ENCODE measurements at places on chromosomes 1 and 21. TPM values are rescaled to one million over a fixed set of nuclear protein-coding genes. Genes with fewer than 3 reads are reported as not detected.

The KCNJ9 gene
- not detected for total RNA-seq

GRCh38 chr1:147641695-147642592 is 28.4 kb downstream of the ACP6 start:
- H3K36me3 ChIP-seq = no peaks in the 10 kb centered on the region
- peaks cover 7% of the 10 kb centered on the region for H3K4me1 ChIP-seq
- H3K27me3 ChIP-seq = no peaks in the 10 kb centered on the region
- DNase-seq = peak; percentile 45
- no peak overlapping the region for H3K4me3 ChIP-seq

DNA sequence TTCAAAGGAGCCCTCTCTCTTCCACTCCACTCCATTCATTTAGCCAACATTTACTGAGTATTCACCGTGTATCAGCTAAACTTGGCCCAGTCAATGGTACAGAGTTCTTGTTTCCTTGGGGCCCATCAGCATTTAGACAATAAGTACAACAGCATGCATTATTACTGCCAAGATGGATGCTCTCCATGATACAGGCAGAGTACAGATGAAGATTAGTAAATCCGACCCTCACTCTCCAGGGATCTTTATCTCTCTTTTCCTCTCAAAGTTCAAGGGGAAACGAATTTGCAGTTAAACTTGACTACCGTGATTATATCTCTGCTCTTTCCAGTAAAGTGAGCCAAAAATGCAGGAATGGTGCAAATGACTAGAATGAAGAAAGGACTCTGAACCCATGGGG is 184.6 kb upstream of the DUSP10 start:
- H3K27me3 ChIP-seq = no peaks in the 10 kb centered on the region
- no peaks in the 10 kb centered on the region for H3K36me3 ChIP-seq
- peaks cover 4% of the 10 kb centered on the region for H3K4me1 ChIP-seq
- H3K4me3 ChIP-seq = no peak overlapping the region
- DNase-seq = no peak

DNA sequence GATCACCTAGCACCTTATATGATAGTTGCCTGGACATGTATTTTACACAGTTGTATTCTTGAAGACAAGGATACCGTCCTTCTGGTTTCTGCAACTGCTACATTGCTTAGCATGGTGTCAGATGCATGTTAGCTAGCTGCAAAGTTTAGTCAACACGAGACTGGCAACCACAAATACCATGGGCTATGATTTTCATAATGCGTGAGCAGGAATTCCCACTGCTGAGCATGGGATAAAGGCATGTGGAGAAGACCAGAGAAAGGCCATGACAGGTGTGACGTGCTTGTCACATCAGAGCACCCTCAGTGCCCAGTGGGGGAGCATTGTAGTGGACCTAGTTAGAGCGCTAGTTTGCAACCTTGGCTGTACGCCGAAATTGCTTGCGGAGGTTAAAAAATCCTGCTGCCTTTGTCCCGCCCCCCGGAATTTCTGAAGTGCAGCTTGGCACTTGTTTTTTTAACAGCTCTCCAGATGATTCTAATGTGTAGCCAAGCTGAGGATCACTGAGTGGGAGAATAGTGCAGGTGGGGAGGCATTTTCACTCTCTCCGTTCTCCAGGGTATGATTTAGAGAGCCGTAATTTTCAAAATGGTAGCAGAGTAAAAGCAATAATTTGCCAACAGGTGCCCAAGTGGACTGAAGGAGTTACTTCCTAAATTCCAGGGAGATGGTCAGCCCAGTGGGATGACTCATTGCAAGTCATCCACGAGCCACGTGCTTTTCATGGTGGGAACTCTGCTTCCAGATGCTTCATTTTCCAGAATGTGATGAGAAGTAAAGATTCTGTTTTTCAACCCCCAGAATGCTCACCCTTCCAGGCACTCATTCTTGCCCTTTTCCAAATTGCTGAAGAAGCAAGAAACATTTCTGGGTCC is 81.0 kb downstream of the CNIH3 start:
- H3K4me3 ChIP-seq = no peak overlapping the region
- no peaks in the 10 kb centered on the region for H3K36me3 ChIP-seq
- H3K27me3 ChIP-seq = no peaks in the 10 kb centered on the region

The DAB1 gene
- not detected for total RNA-seq

The FCRLB gene
- not detected for total RNA-seq

DNA sequence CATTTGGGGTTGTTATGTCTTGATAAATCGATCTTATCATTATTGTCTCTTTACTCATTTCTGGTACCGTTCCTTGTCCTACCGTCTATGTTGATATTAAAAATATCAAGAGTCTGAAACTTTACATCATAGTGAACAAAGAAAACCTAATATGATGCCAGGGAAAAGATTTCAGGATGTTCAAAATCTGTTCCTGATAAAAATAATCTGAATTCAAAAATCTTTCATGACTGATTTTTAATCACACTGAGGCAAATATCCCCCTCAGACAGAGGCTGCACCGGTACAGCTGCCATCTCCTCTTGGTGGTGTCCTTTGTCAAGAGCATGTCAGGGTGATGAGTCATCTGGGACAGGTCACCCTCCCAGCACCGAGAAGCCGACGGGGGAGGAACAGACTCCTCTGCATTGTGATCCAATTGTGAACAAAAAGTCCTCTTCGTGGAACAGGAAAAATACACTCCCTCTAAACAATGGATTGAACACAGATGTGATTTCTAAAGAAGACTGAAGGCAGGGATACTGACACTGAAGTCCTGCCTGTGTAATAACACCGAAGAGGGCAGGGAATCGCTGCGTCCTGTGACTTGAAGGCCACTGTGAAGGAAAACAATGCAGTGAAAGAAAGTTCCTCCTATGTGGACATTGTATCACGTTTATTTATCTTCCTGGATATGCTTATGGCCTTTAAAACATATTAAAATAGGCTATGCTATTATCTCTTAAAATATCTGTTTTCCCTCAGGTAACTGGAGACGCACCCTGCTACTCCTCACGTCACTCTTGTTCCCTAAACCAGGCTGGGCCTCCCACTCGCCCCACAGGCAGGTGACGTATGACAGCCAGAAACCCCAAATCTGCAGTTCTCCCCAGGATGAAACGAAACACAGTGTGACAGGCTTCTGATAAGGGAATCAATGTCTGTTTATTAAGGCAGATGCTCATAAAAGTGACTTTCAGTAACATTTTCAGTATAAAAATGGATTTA is 4.3 kb upstream of the SPATC1L start:
- no peak overlapping the region for H3K4me3 ChIP-seq
- H3K36me3 ChIP-seq = no peaks in the 10 kb centered on the region
- H3K4me1 ChIP-seq = peaks cover 34% of the 10 kb centered on the region
- H3K27me3 ChIP-seq = no peaks in the 10 kb centered on the region
- H3K27ac ChIP-seq = peak overlapping the region; percentile 90

The PADI6 gene
- total RNA-seq = not detected

DNA sequence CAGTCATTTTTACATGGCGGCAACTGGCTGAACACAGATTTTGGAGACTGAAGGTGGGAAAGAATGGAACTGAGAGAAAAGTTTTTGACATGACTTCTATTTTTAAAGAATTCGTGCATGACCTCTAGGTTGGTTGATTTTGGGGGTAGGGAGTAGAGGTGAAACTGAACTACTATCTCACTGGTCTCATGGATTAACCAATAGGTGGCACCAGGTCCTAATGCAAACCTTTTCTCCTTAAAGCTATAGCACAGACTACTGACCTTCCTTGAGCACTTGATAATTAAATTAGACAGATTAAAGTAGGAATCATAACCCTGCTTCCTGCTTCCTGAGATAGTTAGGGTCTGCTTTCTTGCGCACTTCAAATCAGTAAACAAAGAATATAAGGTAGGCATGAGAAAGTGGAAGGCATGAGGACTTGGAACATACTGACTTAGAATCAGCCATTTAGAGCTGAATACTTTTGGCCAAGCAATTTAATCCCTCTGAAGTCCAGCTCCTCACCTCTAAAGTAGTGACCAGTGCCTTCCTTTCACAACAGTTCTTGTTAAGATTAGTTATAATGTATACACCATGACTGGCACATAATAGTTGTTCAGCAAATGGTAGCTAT is 206.0 kb downstream of the CENPF start:
- no peak overlapping the region for H3K27ac ChIP-seq
- H3K4me1 ChIP-seq = no peaks in the 10 kb centered on the region
- no peak overlapping the region for H3K4me3 ChIP-seq
- H3K36me3 ChIP-seq = no peaks in the 10 kb centered on the region

- no peaks in the 10 kb centered on the region for H3K27me3 ChIP-seq
- peaks cover 3% of the 10 kb centered on the region for H3K4me1 ChIP-seq
- no peak for DNase-seq
- no peak overlapping the region for H3K4me3 ChIP-seq
- H3K27ac ChIP-seq = no peak overlapping the region
- H3K36me3 ChIP-seq = no peaks in the 10 kb centered on the region
Observed at GRCh38 chr1:94025383-94026340, 95.3 kb downstream of the ABCA4 start.

DNA sequence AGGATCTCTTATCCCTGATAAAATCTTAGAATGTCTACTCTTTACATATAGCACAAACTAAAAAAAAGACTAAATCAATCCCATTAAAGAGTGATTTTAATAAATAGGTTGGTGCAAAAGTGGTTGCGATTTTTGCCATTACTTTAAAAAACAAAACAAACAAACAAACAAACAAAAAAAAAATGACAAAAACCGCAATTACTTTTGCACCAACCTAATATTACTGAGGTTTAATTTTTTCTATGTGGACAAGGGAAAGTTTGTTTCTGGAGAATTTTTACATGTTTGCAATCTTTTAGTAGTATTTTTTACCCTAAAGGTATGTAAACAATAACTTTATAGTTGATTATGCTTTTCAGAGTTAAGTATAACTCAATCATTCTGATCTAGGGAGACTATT is 119.7 kb upstream of the ADAMTS5 start:
- no peaks in the 10 kb centered on the region for H3K27me3 ChIP-seq
- H3K4me3 ChIP-seq = no peak overlapping the region
- no peak overlapping the region for H3K27ac ChIP-seq
- no peaks in the 10 kb centered on the region for H3K36me3 ChIP-seq
- peaks cover 23% of the 10 kb centered on the region for H3K4me1 ChIP-seq
- DNase-seq = no peak

DNA sequence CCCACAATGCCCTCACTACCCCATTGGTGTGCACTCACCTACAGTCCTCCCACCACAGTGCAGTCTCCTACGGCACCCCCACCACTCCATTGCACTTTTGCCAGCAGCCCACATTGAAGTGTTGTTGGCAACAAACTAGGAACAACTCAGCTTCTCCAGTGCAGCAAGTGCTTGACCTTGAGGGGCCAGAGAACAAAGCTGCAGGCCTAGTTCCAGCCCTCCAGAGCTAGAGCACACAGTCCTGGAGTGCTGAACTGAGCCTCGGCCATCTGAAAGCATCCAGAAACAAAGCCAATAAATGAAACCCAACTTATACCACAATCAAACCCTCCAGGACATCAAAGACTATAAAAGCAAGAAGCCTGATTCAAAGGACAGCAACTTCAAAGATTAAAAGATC is 129.9 kb downstream of the C1orf94 start:
- H3K4me1 ChIP-seq = no peaks in the 10 kb centered on the region
- no peak for DNase-seq
- no peak overlapping the region for H3K4me3 ChIP-seq
- no peak overlapping the region for H3K27ac ChIP-seq

DNA sequence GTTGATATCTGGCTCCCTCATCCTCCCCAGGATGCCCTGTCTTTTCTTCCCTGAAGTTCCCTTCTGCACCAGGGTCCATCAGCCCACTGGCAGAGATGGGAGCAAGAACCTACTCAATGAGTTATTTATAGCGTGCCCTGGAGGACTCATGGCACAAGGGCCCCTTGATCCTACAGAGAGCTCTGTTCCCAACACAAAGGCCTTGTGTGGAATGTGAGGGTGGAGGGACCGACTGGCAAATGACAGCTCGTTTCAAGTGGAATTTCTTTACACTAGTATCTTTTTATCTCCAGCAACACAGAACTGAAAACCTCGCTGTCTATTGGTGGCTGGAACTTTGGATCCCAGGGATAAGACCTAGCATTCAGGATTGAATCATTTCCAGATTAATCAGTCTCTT is 22.4 kb downstream of the CHI3L2 start:
- H3K4me1 ChIP-seq = no peaks in the 10 kb centered on the region
- no peak for DNase-seq
- no peaks in the 10 kb centered on the region for H3K27me3 ChIP-seq

DNA sequence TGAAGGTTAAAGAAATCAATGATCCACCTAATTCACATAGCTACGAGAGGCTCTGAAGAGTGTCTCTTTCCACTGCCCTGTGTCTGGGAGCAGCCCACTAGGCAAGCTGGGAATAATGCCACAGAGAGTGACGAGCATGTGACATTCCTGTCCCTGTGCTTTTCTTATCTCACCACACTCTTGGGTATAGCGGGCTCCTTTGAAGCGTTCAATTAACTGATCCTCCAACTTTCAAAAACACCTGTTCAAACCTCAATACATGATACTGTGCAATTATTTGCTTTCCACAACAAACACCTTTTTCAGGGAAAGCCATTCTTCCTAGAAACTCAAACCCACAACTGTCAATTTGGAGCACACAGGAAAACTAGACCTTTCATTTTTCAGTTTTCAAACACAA is 43.4 kb downstream of the PLPP3 start:
- H3K4me1 ChIP-seq = peaks cover 79% of the 10 kb centered on the region
- H3K4me3 ChIP-seq = no peak overlapping the region
- H3K27me3 ChIP-seq = no peaks in the 10 kb centered on the region

- no peak for DNase-seq
- no peak overlapping the region for H3K4me3 ChIP-seq
- H3K36me3 ChIP-seq = no peaks in the 10 kb centered on the region
- no peak overlapping the region for H3K27ac ChIP-seq
- H3K4me1 ChIP-seq = peaks cover 6% of the 10 kb centered on the region
Observed at GRCh38 chr21:46596201-46596600, 8.7 kb downstream of the S100B start.

The TNN gene
- total RNA-seq = not detected

The RPE65 gene
- total RNA-seq = not detected

DNA sequence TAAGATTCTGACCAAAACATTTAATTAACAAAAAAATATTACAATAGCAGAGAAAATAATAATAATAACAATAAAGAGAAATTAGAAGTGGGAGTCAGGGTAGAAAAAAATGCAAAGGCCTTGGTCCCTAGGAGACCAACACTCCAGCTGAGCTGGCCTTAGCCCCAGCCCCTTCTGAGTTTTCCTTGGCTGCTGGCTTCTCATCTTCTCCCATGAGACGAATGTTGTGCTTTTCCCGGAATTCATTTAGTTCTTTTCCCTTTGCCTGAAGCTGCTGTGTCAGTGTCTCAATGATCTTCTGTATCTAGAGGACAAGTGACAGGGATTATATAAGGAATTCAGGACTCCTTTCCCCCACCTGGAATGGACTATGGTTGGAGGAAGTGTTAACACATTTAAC is 2.4 kb downstream of the KLHDC9 start:
- no peak overlapping the region for H3K4me3 ChIP-seq
- no peak for DNase-seq
- peaks cover 5% of the 10 kb centered on the region for H3K4me1 ChIP-seq
- no peaks in the 10 kb centered on the region for H3K27me3 ChIP-seq
- peaks cover 28% of the 10 kb centered on the region for H3K36me3 ChIP-seq

DNA sequence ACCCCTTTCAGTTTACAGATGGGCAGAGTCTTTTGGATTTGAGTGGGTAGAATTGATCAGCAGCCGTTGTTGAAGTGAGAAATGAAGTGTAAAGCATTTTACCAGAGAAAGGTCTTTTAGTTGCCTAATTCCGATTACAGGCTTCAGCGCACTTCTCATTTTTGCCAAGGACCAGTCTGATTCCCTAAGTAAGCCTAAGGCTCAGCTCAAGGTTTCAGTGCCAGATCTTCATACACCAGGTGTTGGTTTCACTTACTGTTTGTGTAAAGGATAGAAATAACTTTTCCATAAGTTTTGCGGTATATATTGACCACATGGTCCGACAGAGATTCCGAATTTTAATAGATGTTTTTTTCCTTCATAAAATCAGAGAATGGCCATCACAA is 83.9 kb upstream of the BMP8A start:
- peak overlapping the region; percentile 91 for H3K27ac ChIP-seq
- peak overlapping the region; percentile 68 for H3K4me3 ChIP-seq
- no peak for DNase-seq
- peaks cover 55% of the 10 kb centered on the region for H3K4me1 ChIP-seq

The VCAM1 gene
- total RNA-seq = 0.72 TPM

All from gastrocnemius medialis (tissue), 4 donors.